AG09309 (cell line): ENCODE measurements at places on chromosomes 3 and 15.
A peak's percentile ranks its signal among the peaks of the same experiment; 100 is the strongest.

DNA sequence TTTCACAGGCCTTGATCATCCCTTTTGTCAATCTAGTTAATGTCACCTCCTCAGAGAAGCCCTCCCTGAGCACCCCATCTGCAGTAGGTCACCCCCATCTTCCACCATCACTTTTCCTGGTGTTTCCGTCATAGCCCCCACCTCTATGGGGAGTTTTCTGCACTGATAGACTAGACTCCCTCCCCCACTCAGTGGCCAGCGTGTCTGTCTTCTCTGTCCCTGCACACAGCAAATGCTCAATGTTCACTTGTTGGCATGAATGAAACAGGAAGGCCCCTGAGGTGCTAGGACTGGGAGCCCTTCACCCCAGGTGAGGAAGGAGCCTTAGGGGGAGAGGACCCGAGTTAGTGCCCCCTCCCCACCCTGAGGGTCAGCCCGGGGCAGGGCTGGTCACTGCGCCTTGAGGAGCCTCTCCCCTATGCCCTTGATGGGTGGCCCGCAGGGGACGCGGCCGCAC, 15.8 kb upstream of the FANCD2 start:
- DNase-seq, result no peak

- DNase-seq, result no peak
Measured at GRCh38 chr3:138036572-138036971, 26.6 kb downstream of the CLDN18 start.

- DNase-seq, result no peak
Measured at GRCh38 chr3:145006271-145006670, 1034.6 kb downstream of the DIPK2A start.

DNA sequence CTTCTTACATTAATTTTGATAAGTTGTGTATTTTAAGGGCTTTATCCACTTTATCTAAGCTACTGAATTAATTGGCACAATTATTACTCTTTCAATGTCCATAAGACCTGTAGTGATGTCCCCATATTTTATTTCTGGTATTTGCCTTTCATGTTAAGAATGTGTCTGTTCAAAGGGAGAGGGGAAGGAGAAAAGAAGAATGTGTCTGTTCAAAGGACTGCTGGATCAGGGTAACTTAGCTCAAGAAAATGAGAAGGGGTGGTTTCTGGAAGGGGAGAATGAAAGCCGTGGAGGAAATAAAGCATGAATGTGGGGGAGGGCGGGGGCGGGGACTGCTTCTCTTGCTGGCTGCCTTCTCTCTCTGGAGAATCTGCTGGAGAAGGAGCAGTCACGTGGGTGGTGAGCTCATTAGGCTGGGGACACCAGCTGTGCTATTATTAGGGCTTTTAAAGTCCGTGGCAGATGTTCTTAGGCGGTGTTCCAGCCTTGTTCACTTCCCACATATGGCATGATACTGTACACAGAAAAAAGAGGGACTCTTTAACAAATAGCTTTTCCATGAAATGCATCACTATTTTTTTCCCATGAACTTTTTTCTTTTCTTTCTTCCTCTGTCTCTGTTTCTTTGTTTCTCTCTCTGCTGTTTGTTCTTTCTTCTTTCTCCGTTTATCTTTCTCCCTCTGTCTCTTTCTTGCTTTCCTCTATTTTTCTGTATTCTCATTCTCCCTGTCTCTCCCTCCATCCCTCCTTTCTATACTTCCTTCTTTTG, 63.7 kb upstream of the ULK4 start:
- peak; percentile 89 for DNase-seq

GRCh38 chr3:12316253-12316652, 27.4 kb downstream of the PPARG start:
- no peak for DNase-seq

GRCh38 chr3:180253283-180253682, 216.5 kb upstream of the PEX5L start:
- DNase-seq, result peak; percentile 8

GRCh38 chr3:25289663-25290062, 138.4 kb upstream of the RARB start:
- DNase-seq, result no peak

DNA sequence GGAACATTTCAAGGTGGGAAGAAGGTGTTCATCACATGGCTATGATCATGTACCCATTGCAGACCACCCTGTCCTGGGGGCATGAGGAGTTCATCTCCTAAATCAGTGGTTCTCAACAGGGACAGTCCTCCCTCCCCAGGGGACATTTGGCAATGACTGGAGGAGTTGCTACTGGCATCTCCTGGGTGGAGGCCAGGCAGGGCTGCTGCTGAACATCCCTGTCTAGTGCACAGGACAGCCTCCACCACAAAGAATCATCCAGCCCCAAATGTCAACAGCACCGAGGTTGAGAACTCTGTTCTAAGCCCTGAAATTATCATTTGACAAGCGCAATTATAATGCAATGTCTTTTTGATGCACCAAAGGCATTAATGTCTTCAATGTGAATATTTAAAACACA, 4.4 kb upstream of the DNAJB8 start:
- no peak for DNase-seq

- peak; percentile 68 for DNase-seq
Measured at GRCh38 chr3:31077021-31077601, 182.7 kb upstream of the GADL1 start.

- DNase-seq, result no peak
Measured at GRCh38 chr3:31346542-31346979, 186.2 kb upstream of the STT3B start.

DNA sequence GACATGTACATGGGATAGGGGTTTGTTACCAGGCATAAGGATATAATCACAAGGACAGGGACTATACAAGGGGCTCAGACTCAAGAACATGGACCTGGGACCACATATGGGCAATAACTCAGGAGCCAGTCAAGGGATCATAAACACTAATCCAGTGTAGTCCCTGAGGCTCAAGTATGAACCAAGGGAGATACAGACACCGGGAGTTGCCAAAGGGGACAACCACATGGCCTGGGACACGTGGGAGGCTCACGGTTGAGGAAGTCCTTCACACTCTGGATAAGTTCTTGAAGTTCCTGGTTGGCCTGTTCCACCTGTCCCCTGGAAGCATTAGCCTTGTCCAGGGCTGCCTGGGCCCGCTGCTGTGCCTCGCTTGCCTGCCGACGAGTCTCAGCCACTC, 1.8 kb upstream of the USP19 start:
- DNase-seq, result no peak

DNA sequence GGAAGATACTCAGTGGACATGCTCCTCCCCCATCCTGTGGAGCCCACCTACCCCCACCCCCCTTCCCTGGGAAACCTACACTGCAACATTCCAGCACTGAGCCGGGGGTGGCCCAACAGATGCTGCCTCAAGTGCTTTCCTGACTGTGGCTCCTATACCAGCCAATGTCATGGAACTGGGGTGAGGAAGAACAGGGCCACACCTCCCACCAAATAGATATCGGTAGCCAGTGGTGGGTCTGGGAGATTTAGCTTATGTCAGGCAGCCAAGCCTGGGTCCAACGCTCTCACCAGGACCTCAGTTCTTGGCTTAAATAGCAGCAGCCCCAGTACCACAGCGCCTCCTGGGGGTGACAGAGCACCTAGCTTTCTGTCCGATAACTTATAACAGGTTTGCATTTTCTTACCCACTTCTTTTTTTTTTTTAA, 30.3 kb downstream of the CDC25A start:
- peak; percentile 24 for DNase-seq

GRCh38 chr3:97901313-97902248, 70.7 kb downstream of the RIOX2 start:
- no peak for DNase-seq

- no peak for DNase-seq
Measured at GRCh38 chr15:62844564-62845240, 197.8 kb upstream of the TPM1 start.

DNA sequence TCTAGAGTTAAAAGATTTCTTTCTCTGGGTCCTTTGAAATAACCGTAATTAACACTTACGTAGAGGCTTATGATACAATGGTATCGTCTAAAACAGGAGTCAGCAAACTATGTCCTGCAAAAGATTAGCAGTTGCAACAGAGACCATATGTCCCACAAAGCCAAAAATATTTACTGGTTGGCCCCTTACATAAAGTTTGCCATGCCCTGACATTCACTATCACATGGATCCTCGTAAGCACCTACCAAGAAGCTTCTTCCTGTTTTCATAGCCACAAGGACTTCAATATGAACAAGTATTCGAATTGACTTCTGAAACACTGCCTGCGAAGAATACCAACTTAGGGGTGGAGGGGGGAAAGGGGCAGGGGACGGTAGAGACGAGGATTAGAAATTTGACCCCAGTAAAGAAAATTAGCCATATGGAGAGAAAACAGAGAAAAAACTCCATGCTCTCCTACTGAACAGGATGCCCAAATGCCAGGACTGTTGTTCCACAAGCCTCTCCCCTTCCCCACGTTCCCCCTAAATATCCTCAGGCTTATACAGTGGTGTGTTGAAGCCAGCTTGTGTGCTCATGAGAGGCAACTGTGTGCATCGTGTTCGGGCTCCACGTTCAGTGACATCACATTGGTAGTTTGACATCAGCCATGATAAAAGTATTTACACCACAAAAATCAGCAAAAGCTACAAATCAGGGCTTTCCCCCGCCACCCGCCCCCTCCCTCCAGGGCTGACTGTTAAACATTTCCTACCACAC, 144.1 kb upstream of the HES1 start:
- no peak for DNase-seq

- no peak for DNase-seq
Measured at GRCh38 chr3:122403489-122403888, 12.4 kb downstream of the WDR5B start.

DNA sequence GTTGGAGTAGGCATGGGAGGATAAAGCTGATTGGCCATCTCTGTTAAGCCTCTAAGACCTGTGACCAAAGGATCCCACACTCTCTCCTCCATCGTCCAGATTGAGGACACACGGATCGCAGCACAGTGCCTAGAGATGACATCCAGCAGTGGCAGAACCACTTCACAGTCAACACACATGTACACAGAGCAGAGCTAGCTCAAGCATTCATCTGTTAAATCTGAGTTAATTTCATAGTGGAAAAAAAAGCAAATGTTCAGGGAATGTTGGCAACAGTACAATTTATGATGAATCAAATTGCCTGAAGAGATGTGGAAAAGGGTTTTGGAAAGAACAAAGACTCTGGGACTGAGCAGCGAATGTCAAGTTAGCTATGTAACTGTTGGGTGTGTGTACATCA, 108.1 kb upstream of the PLAAT1 start:
- DNase-seq, result no peak

DNA sequence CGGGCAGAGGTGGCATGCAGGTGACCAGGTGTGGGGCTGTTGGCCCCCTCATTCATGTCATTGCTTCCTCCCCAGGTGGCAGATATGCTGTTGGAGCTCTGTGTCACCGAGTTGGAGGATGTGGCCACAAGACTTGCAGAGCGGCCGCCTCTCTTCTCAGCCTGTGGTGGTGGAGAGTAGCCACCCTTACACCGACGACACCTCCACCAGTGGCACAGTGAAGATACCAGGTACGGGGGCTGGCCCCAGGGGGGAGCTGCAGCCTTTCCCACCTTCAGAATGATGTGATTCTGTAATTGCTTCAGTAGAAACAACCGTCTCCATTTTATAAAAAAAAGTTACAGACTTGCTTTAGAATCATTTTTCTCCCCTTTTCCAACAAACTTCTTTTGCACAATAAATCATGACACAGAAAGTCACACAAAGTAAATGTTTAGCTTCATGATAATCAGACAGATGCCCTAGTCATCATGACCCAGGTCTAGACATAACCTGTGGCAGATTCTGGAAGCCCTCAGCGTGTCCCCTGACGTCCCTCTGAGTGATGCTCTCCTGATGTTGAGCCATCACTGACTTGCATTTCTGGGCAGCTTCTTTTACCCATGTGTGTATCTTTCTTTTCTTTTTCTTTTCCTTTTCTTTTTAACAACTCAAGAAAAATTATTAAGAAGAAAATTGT, 76.0 kb upstream of the FAN1 start:
- DNase-seq, result no peak

DNA sequence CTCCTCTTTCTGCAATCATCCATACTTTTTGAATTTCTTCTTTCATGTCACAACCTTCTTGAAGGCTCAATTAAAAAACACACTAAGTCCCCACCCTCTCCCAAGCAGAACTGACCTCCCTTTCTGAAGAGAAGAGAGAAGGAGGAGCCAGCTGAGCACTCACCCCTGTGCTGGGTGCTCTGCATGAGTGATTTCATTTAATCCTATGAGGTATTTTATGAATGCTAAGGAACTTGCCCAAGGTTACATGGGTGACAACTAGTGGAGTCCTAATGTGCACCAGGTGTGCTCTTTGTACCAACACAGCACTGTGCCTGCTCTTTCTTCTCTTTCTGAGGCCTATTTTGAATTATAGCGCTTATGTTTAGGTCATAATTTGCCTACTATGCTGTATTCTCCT, 135.6 kb downstream of the DUT start:
- DNase-seq, result no peak

GRCh38 chr3:20569310-20569709, 383.3 kb upstream of the SGO1 start:
- no peak for DNase-seq

DNA sequence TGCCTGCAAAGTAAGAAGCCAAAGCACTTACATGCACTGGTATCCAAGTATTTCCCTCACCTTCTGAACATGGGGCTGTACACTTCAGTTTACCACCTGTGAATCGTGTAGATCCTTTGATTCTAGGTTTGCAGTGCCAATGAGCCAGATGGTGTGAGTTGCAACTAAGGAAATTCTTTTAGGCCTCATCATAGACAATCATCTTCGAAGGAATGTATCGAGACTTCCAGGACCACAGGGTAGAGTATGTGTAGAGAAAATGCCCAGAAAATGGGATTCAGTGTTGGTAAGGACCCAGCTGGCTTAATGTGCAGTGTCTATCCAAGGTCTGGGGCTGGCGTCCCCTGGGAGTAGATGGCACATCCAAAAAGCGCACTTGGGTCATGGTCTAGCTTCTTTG, 323.2 kb upstream of the TPM1 start:
- DNase-seq, result peak; percentile 31

- no peak for DNase-seq
Measured at GRCh38 chr15:49674370-49674769, 53.5 kb downstream of the DTWD1 start.

DNA sequence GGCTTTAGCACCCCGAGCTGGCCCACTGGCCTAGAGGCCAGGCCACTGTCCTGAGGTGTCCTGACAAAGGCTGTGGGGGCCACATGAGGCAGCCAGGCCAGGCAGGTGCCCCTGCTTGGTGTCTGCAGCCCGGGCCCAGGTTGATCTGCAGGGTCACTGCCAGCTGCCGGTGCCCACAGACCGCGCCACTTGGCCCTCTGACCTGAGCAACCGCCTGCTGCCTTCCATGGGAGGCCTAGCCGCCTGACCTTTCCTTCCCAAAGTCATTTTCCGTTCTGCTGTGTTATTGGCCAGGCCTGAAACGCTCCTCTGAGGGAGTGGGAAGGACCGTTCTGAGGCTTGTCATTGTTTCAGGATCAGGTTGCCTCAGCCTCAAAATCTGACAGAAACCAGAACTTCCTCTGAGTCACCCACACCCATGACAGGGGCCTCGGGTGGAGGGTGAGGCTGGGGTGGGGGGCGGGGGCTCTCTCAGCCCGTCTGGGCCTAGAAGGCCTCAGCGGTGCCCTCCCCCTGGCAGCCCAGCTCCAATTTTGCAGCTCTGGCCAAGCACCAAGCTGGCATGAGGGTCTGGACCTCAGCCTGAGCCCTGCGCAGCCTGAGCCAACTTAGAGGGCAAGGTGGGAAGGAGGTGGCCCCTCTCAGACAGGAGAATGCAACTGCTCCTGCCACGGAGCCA, 140.7 kb upstream of the MEF2A start:
- peak; percentile 29 for DNase-seq

GRCh38 chr3:43867436-43868072, 176.8 kb downstream of the ABHD5 start:
- peak; percentile 86 for DNase-seq
